ENCODE measurements at places on chromosomes 16 and 17.
A peak's percentile ranks its signal among the peaks of the same experiment; 100 is the strongest.

DNA sequence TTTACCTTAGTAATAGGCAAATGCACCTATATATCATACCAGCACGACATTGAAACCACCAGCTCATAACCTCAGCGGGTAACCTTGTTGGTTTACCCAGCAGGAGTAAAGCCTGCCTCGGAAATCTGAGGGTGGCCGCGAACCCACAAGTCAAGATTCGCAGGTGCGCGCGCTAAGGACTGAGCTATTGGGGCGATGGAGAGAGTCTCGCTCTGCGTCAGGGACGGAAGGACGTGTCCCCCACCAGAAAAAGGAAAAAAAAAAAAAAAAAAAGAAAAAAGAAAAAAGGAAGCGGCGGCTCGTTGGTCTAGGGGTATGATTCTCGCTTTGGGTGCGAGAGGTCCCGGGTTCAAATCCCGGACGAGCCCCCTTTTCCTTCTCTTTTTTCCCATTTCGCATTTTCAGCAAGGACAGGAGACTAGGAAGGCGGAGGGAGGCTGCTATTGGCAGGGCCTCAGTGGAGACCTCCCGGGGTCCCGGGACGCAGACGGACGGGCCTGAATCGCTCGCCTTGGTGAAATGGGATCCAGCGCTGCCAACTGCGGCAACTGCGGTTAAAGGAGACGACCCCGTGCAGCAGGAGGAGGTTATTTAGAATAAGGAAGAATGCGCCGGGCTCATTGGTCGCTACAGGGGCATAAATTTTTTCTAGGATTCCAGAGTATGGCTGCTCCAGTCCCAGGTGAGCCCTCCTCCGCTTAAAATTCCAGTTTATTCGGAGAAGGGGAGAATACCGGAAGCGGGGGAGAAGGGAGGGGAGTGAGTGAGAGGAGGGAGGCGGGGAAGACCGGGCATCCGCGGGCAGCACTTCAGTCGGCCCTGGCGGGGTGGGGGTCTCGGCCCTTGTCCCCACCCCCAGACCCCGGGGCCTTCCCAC is at the start of gene OR1F1:
Gene OR1F1, plus strand, starts transcription at position 407 of the 877 bp plus-strand sequence.
- DNase-seq, result peak; percentile 43

- DNase-seq, result no peak
These were observed 259.2 kb downstream of the CBLN1 start for GRCh38 chr16:49022351-49022963.

GRCh38 chr17:1839516-1839915 is 9.7 kb downstream of the RPA1 start:
- DNase-seq, result no peak

DNA sequence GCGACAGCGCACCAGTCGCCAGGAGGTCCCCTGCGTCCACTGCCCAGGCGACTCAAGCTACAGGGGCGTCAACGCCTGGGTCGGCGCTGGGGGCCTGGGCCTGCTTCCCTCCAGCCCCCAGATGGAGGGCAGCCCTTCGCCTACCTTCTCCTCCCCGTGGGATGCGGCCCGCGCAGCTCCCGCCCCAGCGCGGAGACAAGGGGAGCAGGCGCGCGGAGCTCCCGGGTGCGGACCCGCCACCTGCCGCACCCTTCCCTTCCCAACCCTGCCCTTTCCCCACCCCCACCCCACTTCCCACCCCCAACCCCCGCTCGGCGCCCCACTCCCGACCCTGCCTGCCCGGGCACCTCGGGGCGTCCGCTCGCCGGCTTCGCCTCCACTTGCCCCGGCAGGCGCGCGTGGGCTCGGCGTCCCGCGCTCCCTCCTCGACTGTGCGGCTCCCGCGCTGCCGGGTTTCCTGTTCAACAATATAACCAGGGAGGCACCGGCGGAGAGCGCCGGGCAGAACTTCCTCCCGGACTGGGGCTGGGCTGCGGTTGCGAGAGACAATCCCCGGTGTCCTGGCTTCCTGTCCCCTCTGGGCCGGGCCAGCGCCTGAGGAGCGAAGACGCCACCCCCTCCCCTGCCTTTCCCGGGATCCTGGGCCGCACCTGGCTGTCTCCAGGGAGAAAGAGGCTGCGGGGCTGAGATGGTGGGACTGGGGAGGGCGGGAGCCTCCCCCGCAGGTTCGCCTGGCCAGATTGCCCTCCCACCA is at the start of gene ARHGAP27:
Gene ARHGAP27, minus strand, starts transcription at position 466 of the 754 bp plus-strand sequence. CDS start 2,591 bp downstream, outside the sequence.
- no peak for DNase-seq

DNA sequence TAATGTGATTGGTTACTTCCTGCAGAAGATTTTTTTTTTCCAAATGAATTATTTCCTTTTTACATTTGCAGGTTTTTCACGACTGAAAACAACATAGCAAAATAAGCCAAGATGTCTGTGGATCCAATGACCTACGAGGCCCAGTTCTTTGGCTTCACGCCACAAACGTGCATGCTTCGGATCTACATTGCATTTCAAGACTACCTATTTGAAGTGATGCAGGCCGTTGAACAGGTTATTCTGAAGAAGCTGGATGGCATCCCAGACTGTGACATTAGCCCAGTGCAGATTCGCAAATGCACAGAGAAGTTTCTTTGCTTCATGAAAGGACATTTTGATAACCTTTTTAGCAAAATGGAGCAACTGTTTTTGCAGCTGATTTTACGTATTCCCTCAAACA is 2.4 kb downstream of the MIS12 start:
- no peak for DNase-seq

DNA sequence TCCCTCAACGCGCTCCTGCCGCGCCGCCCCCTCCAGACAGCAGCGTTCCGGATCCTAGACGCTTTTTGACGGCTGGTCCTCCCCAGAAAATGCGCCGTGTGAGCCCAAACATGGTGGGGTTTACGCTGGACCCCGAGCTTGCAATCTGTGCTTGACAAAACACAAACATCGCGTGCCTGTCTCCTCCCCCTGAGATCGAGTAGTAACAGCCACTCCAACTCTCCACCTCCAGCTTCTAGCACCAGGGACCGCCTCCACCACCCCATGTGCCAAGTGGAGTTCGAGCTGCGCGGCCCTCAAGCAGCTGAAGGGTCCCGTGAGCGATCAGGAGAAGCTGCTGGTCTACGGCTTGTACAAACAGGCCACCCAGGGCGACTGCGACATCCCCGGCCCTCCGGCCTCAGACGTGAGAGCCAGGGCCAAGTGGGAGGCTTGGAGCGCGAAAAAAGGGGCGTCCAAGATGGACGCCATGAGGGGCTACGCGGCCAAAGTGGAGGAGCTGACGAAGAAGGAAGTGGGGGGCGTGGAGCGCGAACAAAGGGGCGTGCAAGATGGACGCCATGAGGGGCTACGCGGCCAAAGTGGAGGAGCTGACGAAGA is 656 bp upstream of the GEMIN4 start:
- DNase-seq, result peak; percentile 14

GRCh38 chr17:13931800-13932460 is 137.4 kb upstream of the COX10 start:
- no peak for DNase-seq

- no peak for DNase-seq
These were observed 269.0 kb downstream of the WWOX start for GRCh38 chr16:78368121-78369102.

DNA sequence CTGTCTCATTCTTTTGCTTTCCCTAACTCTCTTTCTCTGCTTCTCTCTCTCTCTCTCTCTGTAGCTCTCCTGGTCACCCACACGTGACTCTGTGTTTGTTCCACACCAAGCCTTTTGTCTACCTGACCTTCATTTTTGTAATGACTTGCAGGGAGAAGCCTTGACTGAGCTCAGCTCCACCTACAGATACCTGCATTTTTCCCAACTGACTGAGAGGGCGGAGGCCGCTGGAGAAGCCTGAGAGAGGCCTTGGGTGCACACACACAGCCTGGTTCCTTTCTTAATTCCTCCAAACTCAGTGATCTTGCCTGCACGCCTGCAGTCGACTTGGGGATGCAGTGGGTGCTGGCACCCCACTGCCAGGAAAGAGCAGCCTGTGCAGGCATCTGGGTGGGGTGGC is 68.8 kb downstream of the LYRM1 start:
- DNase-seq, result no peak

- DNase-seq, result no peak
These were observed 47.0 kb downstream of the TNFRSF13B start for GRCh38 chr17:16924696-16925440.

- DNase-seq, result no peak
These were observed 76.3 kb downstream of the JPH3 start for GRCh38 chr16:87678618-87679017.

DNA sequence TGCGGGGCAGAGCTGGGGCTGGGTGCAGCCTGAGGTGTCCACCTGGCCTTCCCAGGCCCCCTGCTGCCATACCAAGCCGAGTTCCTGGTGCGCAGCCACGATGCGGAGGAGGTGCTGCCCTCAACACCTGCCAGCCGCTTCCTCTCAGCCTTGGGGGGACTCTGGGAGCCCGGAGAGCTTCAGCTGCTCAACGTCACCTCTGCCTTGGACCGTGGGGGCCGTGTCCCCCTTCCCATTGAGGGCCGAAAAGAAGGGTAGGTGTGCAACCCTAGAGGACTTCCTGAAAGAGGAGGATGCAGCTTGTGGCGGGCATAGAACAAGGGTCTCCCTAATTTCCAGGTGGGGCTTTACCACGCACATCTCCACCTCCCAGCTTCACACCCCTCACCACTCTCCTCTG is 2.5 kb downstream of the SGCA start:
- DNase-seq, result no peak

GRCh38 chr17:11330826-11331225 is 89.8 kb downstream of the SHISA6 start:
- DNase-seq, result no peak

GRCh38 chr16:28193530-28194423 is 18.0 kb downstream of the XPO6 start:
- DNase-seq, result no peak

DNA sequence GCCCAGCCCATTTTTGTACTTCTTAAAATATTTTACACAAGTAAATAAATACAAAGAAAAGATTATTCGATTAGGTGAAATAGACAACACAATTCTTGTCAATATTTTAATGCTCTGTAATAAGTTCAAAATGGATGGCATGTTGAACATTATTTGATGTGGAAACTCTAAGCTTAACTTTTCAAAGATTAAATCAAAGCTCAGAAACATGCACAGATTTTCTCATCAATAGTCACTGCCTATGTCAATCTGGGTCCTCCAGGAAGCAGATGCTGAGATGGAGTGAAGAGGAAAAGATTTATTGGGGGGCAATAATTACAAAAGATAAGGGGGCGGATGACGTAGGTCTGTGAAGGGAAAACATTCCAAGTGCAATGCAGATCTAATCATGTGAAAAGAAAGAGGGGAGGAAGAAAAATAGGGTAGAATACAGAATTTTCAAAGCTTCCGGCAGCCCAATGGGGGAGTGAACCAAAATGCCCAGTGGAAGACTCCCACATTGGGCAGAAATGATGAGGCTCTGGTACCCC is 50.5 kb downstream of the COPRS start:
- no peak for DNase-seq

GRCh38 chr16:75343286-75343685 is 90.0 kb downstream of the CFDP1 start:
- no peak for DNase-seq

GRCh38 chr16:68786685-68787418 is 49.8 kb downstream of the CDH1 start:
- DNase-seq, result no peak

DNA sequence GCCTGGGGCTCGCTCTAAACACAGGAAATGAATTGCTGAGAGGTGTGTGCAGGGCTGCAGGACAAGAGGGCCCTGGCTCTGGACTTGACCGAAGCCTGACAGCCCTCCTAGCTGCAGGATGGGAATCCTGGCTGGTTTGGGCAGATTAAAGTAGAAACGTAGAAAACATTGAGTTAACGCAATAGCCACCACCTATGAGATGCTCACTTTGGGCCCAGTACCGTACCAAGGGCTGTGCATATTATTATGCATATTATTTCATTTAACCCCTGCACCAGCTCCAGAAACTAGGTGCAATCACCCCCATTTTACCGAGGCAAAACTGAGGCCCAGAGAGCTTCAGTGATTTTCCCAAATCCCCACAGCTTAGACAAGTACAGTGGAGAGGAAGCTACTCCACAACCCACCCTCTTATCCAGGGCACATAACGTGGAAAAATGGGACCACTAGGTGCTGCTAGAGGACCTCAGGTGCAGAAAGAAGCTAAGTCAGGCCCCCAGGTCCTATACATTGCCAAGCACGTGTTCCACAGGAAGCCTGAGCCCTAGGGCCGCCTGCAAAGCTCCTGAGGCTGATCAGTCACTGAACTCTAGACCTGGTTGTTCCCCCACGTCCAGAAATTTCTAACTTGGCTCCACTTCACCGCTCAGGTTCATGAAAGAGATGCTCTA is 79.2 kb downstream of the MYH11 start:
- DNase-seq, result no peak

DNA sequence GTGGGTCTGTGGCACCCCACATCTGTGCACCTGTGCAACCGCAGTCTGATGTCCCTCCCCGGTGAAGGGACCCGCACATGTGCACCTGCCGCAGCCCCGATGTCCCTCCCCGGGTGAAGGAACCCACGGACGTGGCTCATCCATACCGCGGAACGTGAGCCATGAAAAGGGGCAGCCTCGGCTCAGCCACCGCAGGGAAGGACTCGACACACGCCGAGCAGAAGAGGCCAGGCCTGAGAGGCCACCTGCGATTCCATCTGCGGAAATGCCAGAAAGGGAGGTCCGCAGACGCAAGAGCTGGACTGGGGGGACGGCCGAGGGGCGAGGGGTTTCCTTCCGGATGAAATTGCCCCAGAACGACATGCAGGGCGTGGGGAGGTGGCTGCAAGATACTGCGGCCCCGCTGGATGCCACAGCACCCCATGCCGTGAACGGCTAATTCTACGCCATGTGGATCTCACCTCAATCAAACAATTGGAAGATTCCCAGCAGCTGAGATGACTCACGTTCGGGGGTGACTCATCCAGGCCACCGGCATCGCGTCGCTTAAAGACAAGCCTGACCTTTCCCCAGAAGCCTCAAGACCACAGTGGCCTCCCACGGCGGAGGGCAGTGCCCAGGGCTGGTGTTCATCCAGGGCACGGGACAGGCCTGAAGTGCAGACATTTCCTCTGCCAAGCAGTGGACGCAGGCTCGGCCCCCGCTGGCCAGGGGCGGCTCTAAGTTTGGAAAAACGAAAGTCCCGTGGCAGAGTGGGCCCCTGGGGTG is 21.0 kb downstream of the SOX8 start:
- peak; percentile 75 for DNase-seq

DNA sequence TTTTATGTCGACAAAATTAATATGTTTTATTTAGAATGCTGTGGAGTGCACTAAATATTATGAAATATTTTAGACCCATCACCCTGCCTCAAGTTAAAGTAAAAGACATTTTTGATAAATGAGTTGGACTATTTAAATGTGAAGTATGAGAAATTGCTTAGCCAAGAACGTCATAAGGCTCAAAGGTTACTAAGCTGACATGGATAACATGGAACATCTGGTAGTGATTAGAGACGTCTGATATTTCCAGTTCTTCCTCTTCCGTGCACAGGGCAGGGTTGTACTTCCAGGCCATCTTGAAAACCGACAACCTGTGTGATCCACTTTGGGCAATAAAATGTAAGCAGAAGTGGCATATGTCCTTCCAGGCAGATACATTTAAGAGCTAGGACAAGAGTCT is 7.2 kb upstream of the CCL8 start:
- no peak for DNase-seq

DNA sequence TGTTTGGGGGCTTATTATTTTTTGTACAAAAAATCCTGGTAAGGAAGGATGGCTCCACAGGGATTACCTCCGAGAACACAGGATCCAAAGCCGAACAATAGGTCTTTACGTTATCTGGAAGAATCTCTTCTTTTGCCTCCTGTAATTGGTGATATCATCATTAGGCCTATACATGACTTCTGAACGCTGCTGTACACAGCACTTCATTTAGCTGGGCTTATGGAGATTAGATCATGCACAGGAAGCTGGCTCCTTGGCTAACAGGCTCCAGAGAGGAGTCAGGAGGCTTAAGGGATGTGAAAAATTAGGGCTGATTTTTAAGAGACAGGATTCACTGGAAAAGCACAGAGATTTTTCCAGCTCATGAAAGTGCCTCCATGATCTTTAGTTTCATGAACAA is 54.7 kb downstream of the TANGO6 start:
- no peak for DNase-seq
